T-helper 2 cell treated with Interferon-gamma antibody and Interleukin-4, amounts not matched to agents 5 μg/mL and 100 μg/mL, for 36 hours (primary cell): ENCODE measurements at places on chromosomes 6 and 20.

- H3K4me1 ChIP-seq = no peaks in the 10 kb centered on the region
- H3K27me3 ChIP-seq = peaks cover 4% of the 10 kb centered on the region
- no peaks in the 10 kb centered on the region for H3K36me3 ChIP-seq
- no peak overlapping the region for H3K27ac ChIP-seq
- no peak for DNase-seq
Observed at GRCh38 chr20:4507288-4507719, 214.4 kb upstream of the PRND start.

DNA sequence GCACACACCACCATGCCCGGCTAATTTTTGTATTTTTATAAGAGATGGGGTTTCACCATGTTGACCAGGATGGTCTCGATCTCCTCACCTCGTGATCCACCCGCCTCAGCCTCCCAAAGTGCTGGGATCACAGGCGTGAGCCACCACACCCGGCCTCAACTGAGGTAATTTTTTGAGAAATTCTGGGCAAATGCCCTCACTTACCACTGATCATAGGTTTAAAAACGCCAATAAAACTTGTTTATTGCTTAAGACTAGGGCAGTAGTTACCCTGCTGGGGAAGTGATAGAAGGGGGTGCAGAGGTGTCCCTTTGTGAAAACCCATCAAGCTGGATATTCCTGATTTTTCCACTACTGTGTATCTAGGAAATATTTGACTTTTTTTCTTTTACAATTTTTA, 196.3 kb downstream of the BCAS1 start:
- H3K4me3 ChIP-seq = no peak overlapping the region
- H3K36me3 ChIP-seq = no peaks in the 10 kb centered on the region
- no peaks in the 10 kb centered on the region for H3K27me3 ChIP-seq
- H3K4me1 ChIP-seq = peaks cover 39% of the 10 kb centered on the region
- no peak overlapping the region for H3K27ac ChIP-seq

DNA sequence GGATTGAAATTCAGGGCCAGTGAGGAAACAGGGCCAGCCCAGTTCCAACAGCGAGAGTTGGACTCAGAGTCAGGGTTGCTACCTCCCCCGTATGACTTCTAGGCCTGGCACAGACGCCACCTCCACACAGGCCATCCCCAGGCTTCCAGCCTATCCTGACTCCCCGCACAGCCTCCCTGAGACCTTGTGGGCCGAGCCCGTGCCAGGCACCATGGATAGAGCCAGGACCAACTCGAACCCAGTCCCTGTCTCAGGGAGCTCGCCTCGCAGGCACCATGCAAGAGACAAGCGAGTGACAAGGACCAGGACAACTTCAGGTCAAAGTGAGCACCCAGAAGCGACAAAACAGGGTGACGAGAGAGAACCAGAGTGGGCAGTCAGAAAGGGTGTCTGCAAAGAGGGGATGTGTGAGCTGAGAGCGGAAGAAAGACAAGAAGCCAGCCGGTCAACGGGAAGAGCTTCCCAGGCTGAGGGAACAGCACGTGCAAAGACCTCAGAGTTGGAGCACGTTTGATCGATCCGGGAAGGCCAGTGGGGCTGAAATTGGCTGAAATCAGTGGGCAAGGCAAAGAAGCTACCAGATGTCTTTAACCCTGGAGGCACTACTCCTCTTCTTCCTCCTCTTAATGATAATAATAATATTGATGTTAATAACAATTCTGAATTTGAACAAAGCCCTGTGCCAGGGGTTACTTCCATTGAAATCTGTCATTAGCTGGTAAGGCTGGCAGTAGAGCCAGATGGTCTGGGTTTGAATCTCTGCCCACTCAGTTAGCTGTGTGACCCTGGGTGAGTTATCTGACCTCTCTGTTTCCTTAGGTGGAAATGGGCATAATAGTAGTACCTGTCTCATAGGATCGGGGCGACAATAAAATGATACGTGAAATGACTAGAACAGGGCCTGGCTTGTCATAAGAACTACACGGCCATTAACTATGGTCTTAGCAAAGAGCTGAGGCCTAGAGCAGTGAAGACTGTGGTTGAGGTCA, 45.0 kb downstream of the KIAA1755 start:
- H3K36me3 ChIP-seq = no peaks in the 10 kb centered on the region
- no peak overlapping the region for H3K4me3 ChIP-seq
- DNase-seq = no peak
- no peak overlapping the region for H3K27ac ChIP-seq
- no peaks in the 10 kb centered on the region for H3K27me3 ChIP-seq
- no peaks in the 10 kb centered on the region for H3K4me1 ChIP-seq

- H3K4me3 ChIP-seq = no peak overlapping the region
- H3K27ac ChIP-seq = no peak overlapping the region
- H3K4me1 ChIP-seq = peaks cover 21% of the 10 kb centered on the region
- peaks cover 28% of the 10 kb centered on the region for H3K27me3 ChIP-seq
- DNase-seq = no peak
Observed at GRCh38 chr6:117469356-117469755, 13.1 kb upstream of the DCBLD1 start.

GRCh38 chr6:157273756-157274470, 49.4 kb downstream of the TMEM242 start:
- H3K4me1 ChIP-seq = peaks cover 3% of the 10 kb centered on the region
- peaks cover 9% of the 10 kb centered on the region for H3K27me3 ChIP-seq
- peak overlapping the region; percentile 90 for H3K27ac ChIP-seq

GRCh38 chr20:47758517-47759450, 26.5 kb downstream of the SULF2 start:
- no peak overlapping the region for H3K4me3 ChIP-seq
- H3K36me3 ChIP-seq = no peaks in the 10 kb centered on the region
- peaks cover 4% of the 10 kb centered on the region for H3K27me3 ChIP-seq
- no peak overlapping the region for H3K27ac ChIP-seq
- H3K4me1 ChIP-seq = no peaks in the 10 kb centered on the region

- no peaks in the 10 kb centered on the region for H3K27me3 ChIP-seq
- no peak overlapping the region for H3K27ac ChIP-seq
- peaks cover 6% of the 10 kb centered on the region for H3K4me1 ChIP-seq
- no peaks in the 10 kb centered on the region for H3K36me3 ChIP-seq
Observed at GRCh38 chr6:35042031-35042815, 98.9 kb downstream of the TCP11 start.
